ENCODE measurements at places on chromosomes 2 and 18.

DNA sequence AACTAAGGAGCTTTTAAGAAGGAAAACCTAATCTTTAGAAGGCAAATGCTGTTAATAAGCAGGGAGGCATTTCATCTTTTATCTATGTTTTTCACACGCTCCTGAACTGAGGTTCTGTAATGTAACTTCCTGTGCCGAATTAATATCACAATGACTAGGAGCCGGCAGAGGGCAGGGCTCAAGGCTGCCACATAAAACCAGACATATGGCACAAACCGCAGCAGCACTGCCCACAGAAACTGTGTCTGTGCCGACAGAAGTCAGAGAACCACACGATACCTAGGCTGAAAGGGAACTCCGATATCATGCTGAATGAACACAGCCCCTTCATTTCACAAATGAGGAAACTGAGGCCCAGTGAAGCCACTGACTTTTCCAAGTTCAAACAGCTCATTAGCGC is 112.1 kb downstream of the EIPR1 start:
- DNase-seq = no peak

DNA sequence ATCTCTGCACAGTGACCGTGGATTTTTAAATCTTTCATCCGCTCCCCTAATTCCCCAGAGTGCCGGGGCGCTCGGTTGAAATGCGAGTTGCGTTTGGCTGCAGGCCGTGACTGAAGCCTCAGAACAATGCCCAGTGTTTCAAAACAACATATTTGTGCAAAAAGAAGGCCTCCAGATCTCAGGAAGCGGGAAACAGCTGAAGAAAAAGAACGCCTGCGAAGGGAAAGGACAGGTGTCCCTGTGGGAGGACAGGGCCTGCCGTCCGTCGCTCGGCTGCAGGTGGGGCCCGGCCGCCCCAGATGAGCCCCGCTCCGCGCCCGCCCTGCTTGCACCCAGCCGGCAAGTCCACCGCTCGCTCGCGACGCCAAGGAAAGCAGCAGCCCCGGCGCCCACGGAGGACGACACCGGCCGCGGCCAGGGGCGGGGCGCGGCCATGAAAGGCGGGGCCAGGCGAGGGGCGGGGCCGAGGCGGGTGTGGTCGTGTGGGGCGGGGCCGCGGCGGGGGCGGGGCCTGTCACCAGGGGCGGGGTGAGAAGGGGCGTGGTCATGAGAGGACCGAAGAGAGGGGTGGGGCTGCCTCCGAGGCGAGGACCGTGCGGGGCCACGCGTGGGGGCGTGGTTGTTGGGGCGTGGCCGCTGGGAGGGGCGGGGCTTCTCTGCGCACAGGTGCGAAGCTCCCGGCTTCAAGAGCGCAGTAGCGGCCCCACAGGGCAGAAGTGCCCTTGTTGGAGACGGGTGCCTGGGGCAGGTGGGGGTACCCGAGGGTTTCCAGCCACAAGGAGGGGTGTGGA is 17.6 kb upstream of the BOK start:
- peak; percentile 59 for DNase-seq

GRCh38 chr2:33267756-33268155 is 208.7 kb upstream of the RASGRP3 start:
- peak; percentile 36 for DNase-seq

- DNase-seq = no peak
Observed at GRCh38 chr2:206718296-206718695, at the start of gene DYTN. TSS of gene DYTN (minus strand) at chr2:206718396. CDS start at chr2:206718279, 117 bp downstream.

DNA sequence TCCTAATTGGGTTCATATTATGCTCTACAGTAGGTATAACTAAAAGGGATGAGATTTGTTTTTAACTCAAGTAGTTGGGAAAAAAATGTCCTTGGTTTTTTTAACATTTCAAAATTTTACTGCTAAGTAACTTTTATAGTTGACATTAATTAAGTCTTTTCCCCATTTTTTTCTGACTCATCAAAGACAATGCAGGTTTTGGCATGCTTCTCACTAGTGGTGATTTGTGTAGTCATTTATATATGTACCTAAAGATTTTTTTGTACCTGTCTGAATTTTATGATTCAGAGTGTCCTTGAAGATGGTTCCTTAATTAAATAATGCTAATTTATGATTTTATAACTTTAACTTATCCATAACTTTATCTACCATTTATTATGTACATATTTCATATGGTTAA is 882.3 kb upstream of the TMEFF2 start:
- DNase-seq = no peak

GRCh38 chr2:191474464-191474863 is 203.5 kb upstream of the NABP1 start:
- DNase-seq = no peak

DNA sequence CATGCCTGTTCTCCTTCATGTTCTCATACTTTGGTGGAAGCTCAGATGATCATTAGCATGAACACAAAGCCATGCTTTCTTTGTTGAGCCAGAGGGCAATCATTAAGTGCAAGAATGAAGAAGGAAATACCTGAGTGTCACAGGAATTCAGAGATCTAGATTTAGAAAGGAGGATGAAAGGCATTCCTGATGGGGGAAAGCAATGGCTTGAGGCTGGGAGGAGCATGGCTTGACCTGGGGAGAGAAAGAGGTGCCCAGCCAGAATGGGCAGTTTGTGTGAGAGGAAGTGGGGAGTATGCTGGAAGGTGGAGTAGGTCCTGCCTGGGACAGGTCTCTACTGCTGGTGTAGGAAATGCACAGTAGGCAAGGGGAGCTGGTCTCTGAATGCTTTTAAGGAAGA is 35.1 kb downstream of the SLC4A3 start:
- no peak for DNase-seq

GRCh38 chr2:233436191-233436581 is 81.9 kb downstream of the DGKD start:
- DNase-seq = no peak

DNA sequence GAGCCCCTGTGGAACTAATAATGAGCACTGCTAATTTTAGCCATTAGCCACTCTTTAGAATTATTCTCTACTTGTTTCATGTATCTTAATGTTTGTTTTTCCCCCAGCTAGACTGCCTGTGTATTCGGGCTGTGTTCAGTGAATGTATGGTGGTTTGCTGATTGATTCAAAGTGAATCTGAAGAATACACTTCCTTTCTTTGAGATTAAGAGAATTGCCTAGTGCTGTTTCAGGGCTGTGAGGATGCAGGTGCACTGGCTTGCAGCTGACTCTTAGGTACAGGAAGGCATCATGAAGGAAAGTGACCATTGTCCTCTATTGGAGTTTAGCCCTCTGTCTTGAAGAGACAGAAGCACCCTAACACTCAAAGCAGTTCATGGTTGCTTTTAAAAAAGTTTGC is 138.7 kb downstream of the CERS6 start:
- DNase-seq = no peak

DNA sequence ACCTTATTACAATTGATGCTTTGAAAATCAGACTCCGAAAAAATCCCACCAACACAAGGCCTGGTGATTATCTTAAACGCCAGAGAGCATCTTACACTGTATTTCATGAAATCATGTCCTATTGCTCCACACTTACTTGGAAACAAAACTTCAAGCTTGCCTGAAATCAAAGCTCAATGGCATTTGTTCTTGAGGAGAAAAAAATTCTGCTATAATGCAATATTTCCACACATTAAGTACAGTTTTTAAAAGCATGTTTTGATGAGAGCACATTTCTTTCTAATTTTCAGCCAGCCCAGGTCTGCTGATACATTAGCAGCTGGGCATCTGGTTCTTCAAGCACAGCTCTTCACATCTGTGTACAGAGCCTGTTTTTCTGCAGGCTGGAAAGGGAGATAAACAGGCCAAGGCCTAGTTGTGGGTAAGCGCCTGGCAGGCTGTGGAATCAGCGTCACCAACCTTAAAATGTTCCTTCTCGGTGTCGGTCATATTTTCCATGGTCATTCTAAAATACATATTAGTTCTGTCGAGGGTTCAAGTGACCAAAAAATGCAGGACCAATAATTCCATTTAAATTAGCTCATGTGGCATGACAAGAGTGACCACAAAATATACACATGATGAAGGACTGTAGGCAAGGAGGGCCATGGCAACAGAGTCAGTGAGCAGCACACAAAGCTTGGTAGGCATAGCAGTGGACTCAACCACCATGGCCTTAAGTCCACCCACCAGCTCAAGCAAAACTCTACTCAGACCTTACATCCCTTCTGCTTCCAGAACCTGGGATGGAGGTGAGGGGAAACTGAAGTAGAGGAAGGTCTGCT is 20.9 kb downstream of the SLC8A1 start:
- DNase-seq = no peak

- no peak for DNase-seq
Observed at GRCh38 chr2:218214116-218214515, 2.9 kb upstream of the ARPC2 start.

- DNase-seq = no peak
Observed at GRCh38 chr2:105062158-105062557, 24.3 kb downstream of the MRPS9 start.

GRCh38 chr2:212708355-212708754 is 169.8 kb upstream of the ERBB4 start:
- DNase-seq = no peak

DNA sequence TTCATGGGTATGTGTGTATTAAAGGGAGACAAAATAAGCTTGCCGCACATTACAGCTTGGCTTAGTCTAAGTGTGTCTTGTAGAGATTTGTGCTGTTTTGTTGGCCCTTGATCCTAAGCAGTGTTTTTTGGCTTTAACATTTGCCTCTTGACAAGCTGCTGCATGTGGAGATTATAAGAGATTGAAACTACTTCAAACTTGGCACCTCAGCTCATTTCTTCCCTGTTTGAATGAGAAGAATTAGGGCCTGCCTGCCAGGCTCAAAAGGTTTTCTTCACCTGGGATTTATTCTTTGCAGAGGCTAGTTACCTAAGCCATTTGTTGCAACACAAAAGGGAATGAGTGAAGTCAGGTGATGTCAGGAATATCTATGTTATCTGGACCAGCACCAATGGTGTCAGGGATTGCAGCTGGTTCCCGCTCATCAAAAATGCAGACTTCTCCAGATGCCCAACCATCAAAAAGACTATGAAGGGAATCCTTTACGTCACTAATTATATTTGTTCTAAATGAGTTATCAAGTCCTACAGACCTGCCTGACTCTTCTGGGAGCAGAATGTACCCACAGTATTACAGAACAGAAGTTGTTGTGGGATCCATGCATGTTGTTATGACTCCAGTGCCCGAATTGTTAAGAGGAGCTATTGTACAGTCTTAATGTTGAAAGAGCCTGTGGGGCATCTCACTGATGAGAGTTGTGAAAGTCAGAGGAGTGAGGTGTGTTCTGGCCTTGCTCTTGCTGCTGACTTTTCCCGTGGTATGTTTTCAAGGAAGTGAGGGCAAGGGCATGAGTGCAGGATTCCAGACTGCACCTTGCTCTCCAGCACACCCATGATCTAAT is 31.0 kb downstream of the ABCA12 start:
- DNase-seq = no peak

Data from LHCN-M2 (cell line).